ENCODE measurements at places on chromosomes 11 and 22. TPM values are rescaled to one million over a fixed set of nuclear protein-coding genes. Genes with fewer than 3 reads are reported as not detected.

- DNase-seq: no peak
Measured at GRCh38 chr22:23824476-23825245, 14.1 kb downstream of the DERL3 start.

- no peak for DNase-seq
Measured at GRCh38 chr11:84290647-84291046, 1004.5 kb upstream of the CCDC90B start.

GRCh38 chr11:9053316-9054035, 37.9 kb downstream of the SCUBE2 start:
- DNase-seq: no peak

The DBX1 gene
- not detected for total RNA-seq

- no peak for DNase-seq
Measured at GRCh38 chr11:98300719-98301118, 720.0 kb upstream of the CNTN5 start.

GRCh38 chr22:42461511-42461910, 29.3 kb upstream of the NFAM1 start:
- DNase-seq: no peak
